Tongue (tissue), 3 donors: ENCODE measurements at places on chromosomes 12 and 14. TPM values are rescaled to one million over a fixed set of nuclear protein-coding genes. Genes with fewer than 3 reads are reported as not detected.

GYS2 gene
- not detected for total RNA-seq

IPO8 gene
- total RNA-seq, result 35.2 TPM

MMP17 gene
- total RNA-seq, result 6.8 TPM

ESPL1 gene
- 8.9 TPM for total RNA-seq

GRCh38 chr14:24920265-24921075 is 129.5 kb downstream of the STXBP6 start:
- no peak for DNase-seq

DNA sequence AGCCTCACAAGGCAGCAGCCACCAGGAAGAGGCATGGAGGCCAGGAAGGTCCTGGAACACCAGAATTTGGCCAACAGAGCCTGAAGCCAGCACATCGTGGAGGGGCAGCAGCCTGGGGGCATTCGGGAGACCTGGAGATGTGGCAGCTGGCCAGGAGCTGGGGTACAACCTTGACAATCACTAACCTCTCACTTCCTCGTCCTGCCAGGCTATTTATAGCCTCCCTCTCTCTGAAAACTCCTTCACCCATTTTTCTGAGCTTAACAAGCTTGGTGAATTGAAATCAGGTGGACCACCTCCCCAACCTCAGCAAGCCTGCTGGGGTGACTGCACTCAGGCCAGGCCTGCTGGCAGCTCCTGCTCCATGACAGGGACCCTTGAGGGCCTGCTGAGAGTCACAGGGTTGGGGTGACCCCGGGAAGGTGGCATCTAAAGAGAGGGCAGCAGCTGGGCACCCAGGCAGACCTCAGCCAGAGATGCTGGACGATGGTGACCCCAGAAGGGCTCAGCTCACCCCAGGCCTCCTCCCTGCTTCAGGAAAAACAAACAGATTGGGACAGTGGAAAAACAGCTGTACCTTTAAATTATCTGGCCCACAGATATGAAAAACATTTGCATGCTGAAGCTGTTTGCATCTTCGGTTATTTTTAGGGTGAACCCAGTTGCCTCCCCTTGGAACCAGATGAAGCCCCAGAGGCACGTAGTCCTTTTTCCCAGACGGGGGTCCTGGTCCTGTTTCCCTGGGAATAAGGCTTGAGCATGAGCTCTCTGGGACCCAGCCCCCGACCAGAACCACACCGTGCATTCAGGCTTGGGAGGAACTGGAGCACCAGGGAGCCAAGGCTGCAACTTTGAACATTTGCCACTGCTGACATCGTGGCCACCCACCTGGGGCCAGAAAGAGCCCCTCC is 67.0 kb downstream of the PITPNM2 start:
- no peak for DNase-seq

DNA sequence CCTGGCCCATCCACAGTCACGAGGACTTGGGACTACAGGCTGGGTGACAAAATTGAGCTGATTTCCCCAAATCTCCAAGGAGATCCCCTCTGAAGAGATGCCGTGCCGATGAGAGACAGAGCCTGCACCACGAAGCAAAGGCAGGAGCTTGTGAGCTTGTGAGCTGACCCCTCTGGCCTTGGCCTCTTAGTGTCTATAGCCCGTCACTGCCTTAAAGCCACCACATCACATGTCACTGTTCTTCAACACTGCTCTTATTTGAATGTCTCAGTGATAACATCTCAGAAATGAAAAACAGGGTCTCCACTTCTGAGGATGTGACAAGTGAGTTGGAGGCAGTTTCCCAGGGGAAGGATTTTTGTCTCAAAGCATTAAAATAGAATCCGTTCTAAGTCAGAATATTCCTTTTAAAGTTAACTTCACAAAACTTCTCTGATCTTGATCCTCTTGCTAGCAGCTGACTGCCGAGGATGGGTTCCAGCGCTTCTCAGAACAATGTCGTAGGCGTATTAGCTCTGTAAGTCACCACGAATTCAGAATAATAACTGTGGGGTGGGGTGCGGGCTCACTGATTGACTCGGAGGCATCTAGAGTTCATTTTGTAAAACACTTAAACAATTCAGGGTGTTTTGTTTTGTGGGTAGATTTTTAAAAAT is 37.5 kb downstream of the CHST11 start:
- no peak for DNase-seq

DNA sequence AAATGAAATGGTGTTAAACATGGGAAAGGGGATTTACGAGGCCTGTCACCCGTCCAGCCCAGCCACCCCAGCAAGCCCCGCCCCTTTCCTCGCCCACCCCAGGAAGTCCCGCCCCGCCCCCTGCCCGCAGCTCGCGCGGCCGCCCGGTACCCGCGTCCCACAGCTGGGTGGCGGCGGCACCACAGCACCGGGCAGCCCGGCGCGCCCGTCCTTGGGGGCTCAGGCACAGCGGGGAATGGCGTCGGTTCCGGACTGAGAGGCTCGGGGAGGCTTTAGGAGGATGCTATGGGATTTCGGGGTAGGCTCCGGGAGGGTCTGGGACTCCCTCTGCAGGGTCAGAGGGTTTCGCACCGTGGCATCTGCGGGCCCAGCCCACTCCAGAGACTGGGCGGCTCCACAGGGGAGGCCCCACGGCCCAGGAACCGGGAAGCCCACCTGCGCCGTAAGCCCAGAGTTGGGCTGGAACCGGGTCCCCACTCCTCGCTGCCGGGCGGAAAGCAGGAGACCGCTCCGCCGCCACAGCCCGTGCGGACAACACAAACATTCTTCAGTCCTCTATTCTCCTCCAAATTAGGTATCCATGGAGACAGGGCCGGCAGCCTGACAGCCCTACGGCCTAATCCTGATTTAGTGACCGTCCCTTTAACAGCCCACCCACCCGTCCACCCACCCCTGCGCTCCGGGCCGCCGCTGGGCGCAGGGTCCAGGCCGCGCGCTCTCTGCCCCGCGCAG is 1.4 kb downstream of the FIGNL2 start:
- peak; percentile 58 for DNase-seq

DNA sequence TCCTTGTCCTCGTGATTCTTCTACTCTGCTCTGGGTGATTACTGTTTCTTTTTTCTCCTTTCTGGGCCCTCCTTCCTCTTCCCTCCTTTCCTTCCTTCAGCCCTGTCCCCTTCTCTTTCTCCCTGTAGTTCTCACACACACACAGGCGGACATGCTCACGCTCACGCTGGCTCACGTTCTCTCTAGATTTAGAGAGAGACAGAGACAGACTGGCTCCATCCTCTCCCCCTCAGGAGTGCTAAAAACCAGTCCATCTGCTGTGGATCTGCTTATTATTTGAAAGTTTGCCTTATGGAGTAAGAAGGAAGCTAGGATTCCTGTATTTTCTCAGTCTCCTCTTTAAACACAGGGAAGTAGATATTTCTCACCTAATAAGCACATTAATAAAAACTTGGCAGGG is 48.1 kb downstream of the KCNA1 start:
- no peak for DNase-seq
